Endothelial cell of umbilical vein (primary cell): ENCODE measurements at places on chromosomes 5 and 9.

DNA sequence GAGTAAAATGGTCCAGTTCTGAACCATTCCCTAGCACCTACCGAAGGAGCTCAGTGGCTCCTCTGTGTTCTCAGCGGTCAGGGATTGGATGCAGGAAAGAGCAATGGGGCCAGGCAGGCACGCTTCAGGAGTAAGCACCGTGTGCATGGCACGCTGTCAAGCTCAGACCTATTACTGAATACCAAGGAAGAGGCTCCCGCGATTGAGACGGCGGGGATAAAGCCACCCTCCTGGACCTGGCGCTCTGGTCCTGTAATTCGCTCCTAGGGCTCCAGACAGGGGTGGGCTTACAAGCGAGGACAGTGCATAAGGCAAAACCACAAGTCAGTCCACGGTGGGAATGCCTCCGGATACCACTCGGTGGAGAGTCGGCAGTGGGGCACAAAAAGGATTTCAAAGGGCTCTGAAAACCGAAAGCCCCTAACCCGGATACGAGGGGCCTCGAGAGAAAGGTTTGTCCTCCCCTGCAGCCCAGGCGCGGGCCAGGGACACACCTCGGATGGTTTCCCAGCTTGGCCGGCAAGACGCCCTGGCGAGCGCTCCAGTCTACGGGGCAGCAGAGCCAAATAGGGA is 988 bp downstream of the OXCT1 start:
- peak; percentile 32 for DNase-seq

GRCh38 chr9:17017931-17018491 is 116.8 kb upstream of the CNTLN start:
- no peak for DNase-seq

GRCh38 chr5:94618029-94618492 is 343 bp downstream of the KIAA0825 start:
- DNase-seq, result peak; percentile 78

- DNase-seq, result no peak
These were observed 2051.0 kb downstream of the EFNA5 start for GRCh38 chr5:105619725-105620124.

DNA sequence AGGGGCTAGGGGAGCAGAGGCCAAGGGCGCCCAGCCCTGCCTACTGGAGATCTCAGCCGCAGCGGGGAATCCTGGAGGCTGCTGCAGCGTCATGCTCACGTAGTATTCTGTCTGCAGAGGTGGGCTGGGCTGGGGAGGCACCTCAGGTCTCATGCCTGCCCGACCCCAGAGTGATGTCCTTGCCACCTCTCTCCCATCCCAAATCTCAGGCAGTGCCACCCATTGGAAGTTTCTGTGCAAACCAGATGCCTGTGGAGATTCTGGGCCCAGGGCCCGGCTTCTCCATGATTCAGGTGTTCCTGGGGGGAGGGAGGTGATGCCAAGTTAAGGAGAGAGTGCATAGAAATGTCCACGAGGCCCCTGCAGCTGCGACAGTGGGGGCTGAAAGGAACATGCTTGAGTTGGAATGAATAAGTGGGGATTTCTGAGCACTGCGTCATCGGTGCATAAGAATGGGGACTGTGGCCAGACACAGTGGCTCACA is 72.0 kb downstream of the ANKRD33B start:
- DNase-seq, result no peak

DNA sequence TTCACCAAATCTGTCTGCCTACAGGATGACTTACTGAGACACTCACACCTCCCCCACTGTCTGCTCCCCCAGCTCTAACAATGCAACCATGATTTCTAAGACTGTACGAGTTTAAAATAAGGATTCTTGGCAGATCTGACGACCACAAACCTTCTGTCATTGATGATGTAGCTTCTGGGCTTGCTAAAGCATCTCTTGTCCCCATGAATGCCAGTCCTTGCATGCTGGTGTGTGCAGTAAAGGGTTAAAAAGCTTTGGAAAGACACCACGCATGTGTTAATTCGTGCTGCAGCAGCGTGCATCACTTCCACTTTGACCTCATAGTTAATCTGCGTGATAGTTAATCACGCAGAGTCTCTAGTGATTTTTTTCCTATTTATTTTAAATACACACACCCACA is 411 bp upstream of the GABRG2 start:
- no peak for DNase-seq

GRCh38 chr5:22596404-22596970 is 256.7 kb downstream of the CDH12 start:
- DNase-seq, result peak; percentile 93

DNA sequence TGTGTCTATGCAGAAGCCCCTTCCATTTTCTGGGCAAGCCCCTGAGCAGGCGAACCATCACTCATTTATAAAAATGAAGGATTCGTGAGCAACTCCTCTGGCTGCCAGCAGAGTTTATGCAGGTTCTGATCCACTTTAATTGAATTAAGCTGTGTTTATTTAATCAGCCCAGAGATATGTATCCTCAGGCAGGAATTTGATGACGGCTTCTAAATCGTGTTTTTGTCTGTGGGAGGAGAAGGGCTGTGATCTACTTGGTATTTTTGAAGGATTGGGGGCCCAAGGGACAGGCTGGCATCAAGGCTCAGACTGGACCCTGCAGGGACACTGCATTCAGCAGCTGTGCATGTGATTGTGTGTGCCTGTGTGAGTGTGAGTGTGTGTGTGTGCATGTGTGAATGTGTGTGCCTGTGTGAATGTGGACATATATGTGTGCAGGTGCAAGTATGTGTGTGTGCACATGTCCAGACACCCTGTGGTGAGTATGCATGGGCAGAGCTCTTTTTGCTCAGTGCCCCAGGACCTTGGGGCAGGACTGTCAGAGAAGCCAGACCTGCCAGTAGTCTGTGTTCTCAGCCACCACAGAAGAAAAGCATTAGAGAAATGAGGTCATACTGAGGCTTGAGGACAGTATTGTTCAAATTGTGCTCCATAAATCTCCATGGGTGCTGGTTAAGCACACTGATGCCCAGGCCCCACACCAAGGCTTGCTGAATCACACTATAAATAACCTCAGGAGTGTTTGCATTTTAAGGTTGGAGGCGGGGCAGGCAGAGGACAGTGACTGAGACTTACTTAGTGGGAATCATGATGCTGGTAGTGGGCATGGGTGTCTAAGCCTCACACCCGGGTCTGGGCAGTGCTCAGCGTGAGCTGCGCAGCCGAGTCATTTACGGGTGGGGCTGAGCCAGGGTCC is 164.0 kb downstream of the CARTPT start:
- no peak for DNase-seq
